ENCODE measurements at places on chromosomes 1 and 21. TPM values are rescaled to one million over a fixed set of nuclear protein-coding genes. Genes with fewer than 3 reads are reported as not detected.

OR2T29 gene
- not detected for total RNA-seq

CYP4A11 gene
- not detected for total RNA-seq

MMP23B gene
- 4.6 TPM for total RNA-seq

BNIPL gene
- 0.16 TPM for total RNA-seq

CCDC28B gene
- total RNA-seq: 19.5 TPM

AIM2 gene
- not detected for total RNA-seq

SPRR4 gene
- total RNA-seq: not detected

FMO2 gene
- 1.3 TPM for total RNA-seq

LCE6A gene
- total RNA-seq: not detected

LCE3E gene
- total RNA-seq: not detected

C1orf105 gene
- total RNA-seq: not detected

OR4F16 gene
- total RNA-seq: 0.17 TPM

PRAMEF4 gene
- total RNA-seq: not detected

BEND5 gene
- not detected for total RNA-seq

HSD3B1 gene
- total RNA-seq: not detected

KRTAP19-3 gene
- not detected for total RNA-seq

PRDM2 gene
- 7.9 TPM for total RNA-seq

IGSF21 gene
- total RNA-seq: not detected

IL19 gene
- not detected for total RNA-seq

NEXN gene
- 9.1 TPM for total RNA-seq

ABCG1 gene
- 5.7 TPM for total RNA-seq

RNASEL gene
- total RNA-seq: 12.6 TPM

CD52 gene
- total RNA-seq: not detected

TEX38 gene
- not detected for total RNA-seq

UBL4B gene
- 0.09 TPM for total RNA-seq

RABGAP1L gene
- total RNA-seq: 35.1 TPM

PTPN22 gene
- 0.95 TPM for total RNA-seq

PTPN7 gene
- not detected for total RNA-seq

OR6N1 gene
- not detected for total RNA-seq

ANKRD34A gene
- 0.32 TPM for total RNA-seq

TRIM67 gene
- not detected for total RNA-seq

PFKFB2 gene
- total RNA-seq: 4.6 TPM

ARHGEF16 gene
- 0.09 TPM for total RNA-seq

PDC gene
- total RNA-seq: not detected

HSPB7 gene
- total RNA-seq: 2.9 TPM

CDK18 gene
- total RNA-seq: 0.16 TPM

GBP1 gene
- 11.0 TPM for total RNA-seq

FCAMR gene
- total RNA-seq: under 0.01 TPM

F5 gene
- total RNA-seq: not detected

ASCL5 gene
- total RNA-seq: not detected

SLC6A9 gene
- total RNA-seq: 2.4 TPM

LRRC71 gene
- total RNA-seq: not detected

BATF3 gene
- total RNA-seq: 0.47 TPM

IGSF9 gene
- not detected for total RNA-seq

OR2L5 gene
- total RNA-seq: not detected

AVPR1B gene
- not detected for total RNA-seq

VWA5B1 gene
- not detected for total RNA-seq

LCE2A gene
- not detected for total RNA-seq

CRYBG2 gene
- total RNA-seq: under 0.01 TPM

TESK2 gene
- 3.8 TPM for total RNA-seq

RAP1GAP gene
- 0.16 TPM for total RNA-seq

KPRP gene
- total RNA-seq: not detected

TRIM46 gene
- 3.5 TPM for total RNA-seq

KLF17 gene
- total RNA-seq: not detected

TMPRSS3 gene
- total RNA-seq: not detected

Data from bronchial smooth muscle cell (primary cell).